ENCODE measurements at places on chromosomes 7 and 10.

DNA sequence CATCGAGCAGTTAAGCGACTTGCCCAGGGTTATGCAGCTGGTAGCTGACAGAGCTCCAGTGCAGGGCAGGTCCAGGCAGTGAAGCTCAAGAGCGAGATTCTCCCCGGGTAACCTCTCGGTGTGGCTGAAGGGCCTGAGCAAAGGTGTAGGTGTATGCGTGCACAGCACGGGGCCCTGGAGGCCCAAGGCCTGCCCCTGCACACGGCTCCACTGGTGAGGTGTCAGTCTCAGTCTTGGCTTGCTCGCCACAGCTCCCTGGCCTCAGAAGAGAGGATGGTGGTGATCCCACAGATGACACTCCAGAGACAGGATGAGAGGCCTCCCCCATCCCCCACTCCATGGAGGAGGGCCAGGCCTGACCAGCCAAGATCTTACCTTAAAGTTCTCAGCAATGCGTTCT is 12.0 kb downstream of the AKR1B1 start:
- no peak for DNase-seq

DNA sequence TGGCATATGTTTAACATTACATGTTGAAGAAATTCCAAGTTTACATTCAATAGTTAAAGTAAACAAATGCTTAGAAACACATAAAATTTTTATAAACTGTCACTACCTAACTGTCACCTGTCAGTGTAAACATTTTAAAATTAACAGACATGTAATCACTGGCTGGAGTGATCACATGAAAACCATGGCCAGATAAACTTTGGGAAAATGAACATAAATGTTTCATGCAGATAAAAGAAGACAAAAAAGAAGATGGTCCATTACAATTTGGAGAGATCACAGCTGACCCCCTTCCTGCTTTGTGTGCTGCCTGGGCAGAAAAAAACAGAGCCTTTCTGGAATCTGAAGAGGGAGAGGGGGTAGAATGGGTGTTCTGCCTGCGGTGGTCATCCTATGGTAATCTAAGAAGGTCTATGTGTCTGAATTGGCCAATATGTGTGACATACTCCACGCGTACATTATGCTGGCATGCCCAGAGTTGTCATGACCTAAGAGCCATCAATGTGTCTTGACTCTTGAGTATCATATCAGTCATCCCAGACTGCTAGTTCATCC is 57.5 kb upstream of the MEOX2 start:
- DNase-seq, result no peak

DNA sequence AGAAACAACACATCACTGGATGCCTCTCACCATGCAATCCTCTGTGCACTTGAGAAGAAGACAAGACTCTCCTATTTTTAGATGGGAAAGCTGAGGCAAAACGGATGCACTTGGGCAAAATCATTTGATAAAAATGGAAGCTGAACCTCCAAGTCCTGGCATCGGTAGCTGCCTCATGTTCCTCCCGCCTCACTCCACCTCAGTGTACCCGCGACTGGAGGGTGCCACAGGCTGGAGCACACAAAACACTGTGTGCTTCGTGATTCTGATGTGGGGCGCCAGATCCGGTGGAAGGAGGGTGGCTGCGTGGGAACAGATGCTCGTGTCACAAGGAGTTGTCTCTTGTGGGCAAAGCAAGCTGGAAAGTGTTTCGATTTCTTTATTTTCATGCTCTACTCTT is 41.3 kb downstream of the TAS2R41 start:
- no peak for DNase-seq

- DNase-seq, result no peak
These were observed 67.2 kb upstream of the FAM133B start for GRCh38 chr7:92657391-92657790.

GRCh38 chr10:62473241-62473640 is 99.1 kb downstream of the ZNF365 start:
- no peak for DNase-seq

- no peak for DNase-seq
These were observed 87.1 kb upstream of the CDC14C start for GRCh38 chr7:48837266-48837665.

DNA sequence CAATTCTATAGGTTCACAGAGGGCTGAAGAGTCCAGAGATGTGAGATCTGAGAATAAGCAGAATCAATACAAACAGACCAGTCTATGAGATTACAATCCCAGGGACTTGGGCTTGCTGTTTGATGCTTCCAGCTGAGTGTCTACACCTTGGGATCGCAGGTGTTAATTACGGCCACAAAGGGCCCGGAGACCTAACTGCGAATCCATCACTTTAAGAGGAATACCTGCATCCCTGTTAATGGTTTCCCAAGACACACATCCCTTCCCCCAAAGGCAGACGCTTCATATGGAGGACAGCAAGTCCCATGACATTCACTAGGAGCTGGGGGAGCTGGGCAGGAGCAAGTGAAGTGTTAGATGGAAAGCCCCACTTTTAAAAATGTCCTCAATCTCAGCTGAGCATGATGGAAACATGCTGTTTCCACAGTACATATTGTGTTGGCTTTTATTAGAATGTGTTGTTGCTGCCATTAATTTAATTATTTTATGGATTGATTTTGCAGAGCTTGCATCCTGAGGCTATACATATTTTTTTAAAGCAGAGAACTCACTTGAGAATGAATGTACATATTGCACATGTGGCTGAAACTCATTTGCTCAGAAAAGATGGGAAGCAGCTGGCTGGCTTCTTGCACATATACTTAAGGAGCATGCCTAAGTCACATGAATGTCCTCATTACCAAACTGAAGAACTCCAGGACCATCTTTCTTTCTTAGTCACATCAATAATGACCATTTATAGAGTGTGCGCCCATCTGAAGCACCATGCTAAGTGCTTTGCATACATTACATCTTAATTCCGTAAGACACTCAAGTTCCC is 151.3 kb downstream of the NEBL start:
- no peak for DNase-seq

DNA sequence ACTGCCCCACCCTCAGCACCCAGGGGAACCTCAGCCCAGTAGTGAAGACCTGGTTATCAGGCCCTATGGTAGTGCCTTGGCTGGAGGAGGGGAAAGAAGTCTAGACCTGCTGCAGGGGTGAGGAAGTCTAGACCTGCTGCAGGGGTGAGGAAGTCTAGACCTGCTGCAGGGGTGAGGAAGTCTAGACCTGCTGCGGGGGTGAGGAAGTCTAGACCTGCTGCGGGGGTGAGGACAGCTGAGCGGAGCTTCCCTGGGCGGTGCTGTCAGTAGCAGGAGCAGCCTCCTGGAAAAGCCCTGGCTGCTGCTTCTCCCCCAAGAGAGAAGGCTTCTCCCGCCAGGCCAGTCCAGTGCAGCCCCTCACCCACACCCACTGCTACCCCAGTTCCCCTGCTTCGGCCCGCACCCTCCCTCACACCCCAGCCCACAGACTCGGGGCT is 6.3 kb downstream of the NOS3 start:
- no peak for DNase-seq

GRCh38 chr10:114825513-114826253 is 4.1 kb downstream of the FHIP2A start:
- no peak for DNase-seq

DNA sequence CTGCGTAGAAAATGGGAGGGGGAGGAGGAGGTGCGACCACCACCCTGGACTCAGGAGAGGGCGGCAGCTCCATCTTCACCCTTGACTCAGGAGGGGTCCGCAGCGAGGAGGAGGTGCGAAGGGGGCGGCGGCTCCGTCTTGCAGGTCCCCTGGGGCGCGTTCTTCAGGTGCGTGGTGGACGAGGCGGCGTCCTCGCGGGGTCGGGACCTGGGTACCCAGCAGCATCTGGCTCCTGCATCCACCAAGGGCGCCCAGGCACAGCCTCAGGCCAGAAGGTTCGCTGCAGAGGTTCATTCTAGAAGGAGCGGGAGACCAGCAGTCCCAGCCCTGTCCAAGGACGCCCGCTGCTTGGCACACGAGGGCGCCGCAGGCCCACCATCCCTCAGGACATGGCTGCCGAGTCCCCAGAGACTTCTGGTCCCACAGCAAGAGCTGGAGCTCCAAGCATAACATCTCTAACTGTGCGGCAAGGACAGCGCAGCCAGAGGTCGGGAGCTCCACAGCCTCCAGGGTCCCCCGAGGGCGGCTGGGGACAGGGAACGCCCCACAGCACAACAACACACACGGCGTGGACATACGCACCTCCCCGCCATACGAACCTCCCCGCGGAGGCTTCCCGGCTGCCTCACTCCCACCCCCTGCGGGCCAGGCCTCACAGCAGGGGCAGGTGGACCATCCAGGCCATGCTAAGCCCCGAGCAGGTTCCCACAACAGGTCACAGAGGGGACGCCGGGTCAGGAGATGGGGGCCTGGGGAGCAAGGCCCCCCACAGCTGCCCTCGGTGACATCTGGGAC is 16.8 kb upstream of the DPYSL4 start:
- no peak for DNase-seq

- DNase-seq, result no peak
These were observed 7.2 kb downstream of the C10orf90 start for GRCh38 chr10:126663328-126663727.

DNA sequence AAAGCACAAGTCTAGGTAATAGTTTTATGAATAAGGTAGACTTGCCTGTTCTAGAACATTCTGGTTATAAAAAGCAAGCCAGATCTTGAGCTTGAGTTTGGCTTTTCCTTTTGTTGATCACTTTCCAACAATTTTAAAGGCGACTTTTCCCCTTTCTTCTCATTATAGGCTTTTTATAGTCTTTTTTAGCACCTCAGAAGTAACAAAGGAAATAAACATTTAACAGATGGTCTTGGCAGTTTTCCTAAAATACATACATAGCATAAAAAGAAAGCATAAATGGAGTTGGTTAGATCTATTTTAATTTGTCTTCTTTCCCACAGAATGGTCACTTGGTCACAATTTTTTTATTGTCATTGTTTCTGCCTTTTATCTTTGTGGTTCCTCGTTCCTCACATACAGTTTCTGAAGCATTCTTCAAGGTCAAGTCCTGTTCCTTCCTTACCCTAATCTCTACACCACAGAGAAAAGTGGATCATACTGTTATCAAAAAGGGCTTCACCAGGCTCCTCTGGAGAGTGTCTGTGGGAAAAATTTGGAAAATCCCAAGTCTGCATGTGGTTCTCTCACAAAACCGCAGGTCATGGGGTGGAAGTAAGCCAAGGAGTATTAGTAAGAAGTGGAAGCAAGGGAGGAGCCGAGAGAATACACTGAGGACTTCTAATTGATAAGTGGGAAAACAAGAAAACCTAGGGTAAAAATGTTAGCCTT is 31.3 kb downstream of the THNSL1 start:
- DNase-seq, result no peak

- DNase-seq, result no peak
These were observed 1.8 kb upstream of the SRGN start for GRCh38 chr10:69086001-69086509.

- DNase-seq, result no peak
These were observed 1.5 kb upstream of the AUTS2 start for GRCh38 chr7:69596723-69597277.

- DNase-seq, result no peak
These were observed 89.9 kb downstream of the WDFY4 start for GRCh38 chr10:48774416-48775205.

DNA sequence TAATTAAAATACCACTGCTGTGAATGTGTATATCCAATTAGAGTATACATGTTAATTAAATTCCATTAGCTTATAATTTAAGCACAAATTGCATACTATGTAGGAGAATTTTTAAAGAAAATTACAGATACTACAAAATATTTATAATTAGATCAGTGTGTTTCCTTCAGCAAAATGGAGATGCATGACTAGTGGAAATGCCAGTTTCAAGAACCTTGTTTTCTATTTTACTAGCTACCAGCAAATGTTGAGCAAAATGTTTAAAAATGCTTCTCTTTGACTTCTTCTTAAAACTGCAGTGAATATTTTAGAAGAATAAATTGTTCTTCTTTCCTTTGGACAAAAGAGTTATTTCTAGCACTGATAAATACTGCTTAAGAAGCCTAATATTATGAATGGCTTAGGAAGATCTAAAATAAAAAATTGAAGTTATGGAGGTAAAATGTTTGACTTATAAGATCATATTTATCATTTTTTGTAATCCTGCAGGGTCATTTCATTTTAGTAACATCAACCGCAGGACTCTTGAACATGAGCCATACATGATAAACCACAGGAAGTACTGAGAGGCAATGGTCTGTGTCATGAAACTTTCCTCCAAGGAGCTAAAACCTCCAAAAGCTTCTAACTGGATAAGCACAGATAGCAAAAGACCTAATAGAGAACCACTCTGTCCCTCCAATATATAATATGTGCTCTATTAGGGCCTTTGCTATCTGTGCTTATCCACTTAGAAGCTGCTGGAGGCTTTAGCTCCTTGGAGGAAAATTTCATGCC is 1066.0 kb upstream of the CELF2 start:
- no peak for DNase-seq

DNA sequence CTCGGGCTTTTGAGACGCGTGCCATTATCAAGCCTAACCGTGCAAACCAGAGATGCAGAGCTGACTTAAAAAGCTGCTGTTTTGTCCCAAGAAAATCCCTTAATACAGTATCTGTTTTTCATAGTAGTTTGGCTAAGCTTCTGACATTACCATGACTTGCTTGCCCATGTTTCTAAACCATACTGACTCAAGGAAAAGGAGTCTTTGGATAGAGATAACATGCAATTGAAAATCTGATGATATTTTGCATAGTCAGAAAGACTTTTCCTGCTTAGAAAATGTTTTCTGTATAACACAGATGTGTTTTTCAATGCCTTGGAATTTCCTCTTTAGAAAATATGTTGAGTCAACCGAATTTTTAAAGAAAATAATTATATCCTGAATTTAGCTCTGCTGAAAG is 21.5 kb upstream of the AKR1E2 start:
- DNase-seq, result no peak

DNA sequence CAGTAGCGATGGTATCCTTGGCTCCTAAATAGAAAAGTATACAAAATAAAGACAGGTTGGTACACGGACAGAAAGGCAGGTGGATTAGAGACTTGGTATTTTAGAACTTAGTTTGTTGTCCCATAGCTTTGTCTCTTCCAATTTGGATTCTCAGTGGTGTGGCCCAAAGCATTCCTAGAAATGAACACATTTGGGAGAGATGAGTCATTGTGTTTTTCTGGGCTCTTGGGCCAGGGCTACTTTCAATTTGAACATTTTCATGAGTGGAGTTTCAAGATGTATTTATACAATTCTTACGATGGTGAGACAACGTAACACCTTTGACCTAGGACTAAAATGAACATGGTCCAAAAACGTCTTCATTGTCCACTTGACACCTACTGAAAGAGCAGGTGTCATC is 225.1 kb upstream of the YAE1 start:
- no peak for DNase-seq

GRCh38 chr7:14395860-14396259 is 406.4 kb upstream of the ETV1 start:
- DNase-seq, result no peak

- peak; percentile 48 for DNase-seq
These were observed 17.0 kb downstream of the PNLIPRP3 start for GRCh38 chr10:116444527-116445142.

DNA sequence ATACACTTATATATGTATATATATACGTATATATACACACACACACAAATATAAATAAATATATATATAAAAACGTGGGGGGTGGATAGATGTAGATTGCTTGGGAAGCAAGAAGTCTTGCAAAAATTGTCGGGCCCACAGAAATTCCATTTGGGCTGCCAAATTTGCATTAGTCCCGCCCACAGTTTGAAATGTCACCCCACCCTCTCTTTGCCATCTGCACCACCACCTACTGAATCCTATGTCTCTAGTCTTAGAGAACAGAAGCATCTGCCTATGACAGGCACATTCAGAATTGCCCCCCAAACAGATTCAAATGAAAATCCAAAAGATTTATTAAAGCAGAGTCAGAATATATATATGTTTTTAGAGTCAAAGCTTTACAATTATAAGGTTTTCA is 25.6 kb upstream of the CACNA2D1 start:
- DNase-seq, result no peak

- no peak for DNase-seq
These were observed 240.9 kb upstream of the PTER start for GRCh38 chr10:16195894-16196293.
